Stimulated activated CD4-positive, alpha-beta T cell treated with anti-CD3 and anti-CD28 coated beads, TNF-alpha, amount 100 ng/mL, for 1 hour (primary cell): ENCODE measurements at places on chromosomes 5 and 9.

DNA sequence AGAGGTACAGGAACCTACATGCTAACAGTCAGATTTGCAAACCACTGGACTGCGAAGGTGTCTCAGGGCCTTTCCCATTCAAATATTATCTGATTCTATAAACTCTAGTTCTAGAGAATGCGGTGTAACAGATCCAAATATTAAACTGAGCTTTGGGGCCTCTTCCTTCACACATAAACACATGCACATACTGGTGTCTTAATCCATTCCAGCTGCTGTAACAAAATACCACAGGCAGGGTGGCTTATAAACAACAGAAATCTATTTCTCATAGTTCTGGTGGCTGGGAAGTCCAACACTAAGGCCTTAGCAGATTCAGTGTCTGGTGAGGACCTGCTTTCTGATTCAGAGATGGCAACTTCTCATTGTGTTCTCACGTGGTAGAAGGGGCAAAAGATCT, 30.2 kb downstream of the RETREG1 start:
- DNase-seq, result no peak

GRCh38 chr9:76827296-76828080, 63.2 kb downstream of the PCA3 start:
- DNase-seq, result no peak

GRCh38 chr5:171258737-171259415, 50.2 kb upstream of the TLX3 start:
- no peak for DNase-seq

- DNase-seq, result no peak
These were observed 24.4 kb upstream of the SH3RF2 start for GRCh38 chr5:145912019-145912418.

GRCh38 chr5:126909856-126910255, 120.5 kb downstream of the MARCHF3 start:
- DNase-seq, result no peak

GRCh38 chr5:125258615-125259014, 512.2 kb upstream of the ZNF608 start:
- DNase-seq, result no peak
